Osteoblast (primary cell): ENCODE measurements at places on chromosomes 7 and 10. TPM values are rescaled to one million over a fixed set of nuclear protein-coding genes. Genes with fewer than 3 reads are reported as not detected.

Gene MPP7
- 1.5 and 2.2 TPM in 2 replicates for total RNA-seq

GRCh38 chr7:135685306-135686084, 23.2 kb downstream of the STMP1 start:
- peak; percentile 73 for DNase-seq

DNA sequence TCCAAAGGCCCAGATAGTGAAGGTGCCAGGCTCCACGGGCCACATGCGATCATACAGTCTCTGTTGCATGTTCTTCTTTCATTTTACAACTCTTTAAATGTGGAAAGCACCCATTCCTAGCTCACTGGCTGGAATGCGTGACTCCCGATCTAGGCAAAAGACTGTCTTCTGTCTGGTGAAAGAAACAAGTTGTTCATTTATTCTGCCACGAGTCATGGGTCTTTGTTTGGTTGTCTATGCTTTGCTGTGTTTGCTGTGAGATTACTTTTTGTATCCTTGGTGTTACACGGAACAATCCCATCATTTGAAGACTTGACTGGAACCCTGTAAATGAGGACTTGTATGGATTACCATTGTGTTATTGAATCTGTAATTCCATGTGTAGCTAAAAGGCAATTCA, 41.9 kb downstream of the NPVF start:
- no peak for DNase-seq

DNA sequence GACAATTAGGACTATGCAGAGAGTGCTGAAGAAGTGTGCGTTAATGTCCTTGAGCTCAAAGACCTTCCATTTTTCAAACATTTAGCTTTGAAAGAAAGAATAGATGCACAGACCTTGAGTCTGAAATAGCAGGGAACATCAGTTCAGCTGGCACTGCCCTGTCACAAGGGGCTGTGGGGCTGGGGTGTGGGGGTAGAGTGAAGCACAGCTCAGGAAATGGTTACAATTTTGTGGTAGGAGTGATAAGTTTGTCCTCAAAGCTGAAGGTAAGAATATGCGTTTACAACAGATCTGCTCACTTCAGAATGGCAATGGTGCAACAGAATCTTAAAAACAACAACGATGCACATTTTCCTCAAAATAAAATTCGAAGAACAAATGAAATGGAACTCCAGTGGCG, 33.6 kb downstream of the SMKR1 start:
- DNase-seq, result no peak

- no peak for DNase-seq
Observed at GRCh38 chr10:93821051-93821772, 63.5 kb downstream of the LGI1 start.
